ENCODE measurements at places on chromosomes 2 and 18.

DNA sequence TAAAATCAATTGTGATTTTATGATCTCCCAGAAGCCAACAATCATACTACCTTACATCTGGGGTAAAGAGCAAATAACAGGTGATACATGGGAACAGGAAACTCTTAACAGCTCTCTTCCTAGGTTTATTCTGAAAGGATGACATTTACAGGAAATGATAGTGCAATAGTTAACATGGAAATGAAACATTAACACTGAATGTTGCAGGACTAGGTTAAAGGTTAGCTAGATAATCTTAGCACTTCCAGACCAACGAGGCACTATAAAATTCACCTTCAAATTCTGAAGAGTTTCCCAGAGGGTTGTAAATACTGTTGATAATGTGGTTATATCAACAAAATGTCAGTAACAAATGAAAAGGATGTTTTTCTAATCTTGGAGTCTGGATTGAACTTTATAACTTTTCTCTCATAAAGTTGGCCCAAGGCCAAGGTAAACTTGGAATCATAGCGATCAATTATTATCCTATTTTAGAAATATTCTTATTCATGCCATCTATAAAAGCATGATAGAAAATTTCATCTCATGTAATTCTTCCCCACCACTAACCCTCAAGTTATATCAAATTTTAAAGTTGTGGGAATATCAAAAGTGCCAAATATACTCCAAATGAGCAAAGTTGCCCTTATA is 32.9 kb upstream of the GCG start:
- DNase-seq, result no peak

- DNase-seq, result no peak
Observed at GRCh38 chr18:7877609-7878008, 310.5 kb downstream of the PTPRM start.

GRCh38 chr2:239024226-239024625 is 176.3 kb downstream of the TWIST2 start:
- no peak for DNase-seq

DNA sequence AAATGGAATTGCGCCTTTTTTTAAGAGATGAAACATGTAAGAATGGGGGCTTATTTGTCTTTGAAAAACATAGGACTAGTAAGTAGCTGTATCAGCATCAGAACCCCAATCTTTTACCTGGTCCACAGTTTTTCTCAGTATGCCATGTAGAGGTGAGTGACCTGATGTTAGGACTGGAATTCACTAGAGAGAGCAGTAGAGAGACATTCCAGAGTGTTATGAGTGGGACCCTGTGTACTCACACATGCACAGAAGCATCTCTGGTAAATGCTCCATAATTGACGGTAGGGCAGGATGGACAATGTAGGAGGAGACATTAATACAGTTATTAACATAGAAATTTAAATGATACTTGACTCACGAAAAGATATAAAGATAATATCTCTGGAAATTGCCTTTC is 1.4 kb upstream of the GALNT13 start:
- no peak for DNase-seq

- DNase-seq, result peak; percentile 42
Observed at GRCh38 chr2:14756122-14756541, 123.6 kb downstream of the LRATD1 start.

- DNase-seq, result no peak
Observed at GRCh38 chr2:154600927-154601494, 97.5 kb upstream of the KCNJ3 start.

- DNase-seq, result no peak
Observed at GRCh38 chr18:47791461-47791985, 138.9 kb downstream of the SMAD2 start.

DNA sequence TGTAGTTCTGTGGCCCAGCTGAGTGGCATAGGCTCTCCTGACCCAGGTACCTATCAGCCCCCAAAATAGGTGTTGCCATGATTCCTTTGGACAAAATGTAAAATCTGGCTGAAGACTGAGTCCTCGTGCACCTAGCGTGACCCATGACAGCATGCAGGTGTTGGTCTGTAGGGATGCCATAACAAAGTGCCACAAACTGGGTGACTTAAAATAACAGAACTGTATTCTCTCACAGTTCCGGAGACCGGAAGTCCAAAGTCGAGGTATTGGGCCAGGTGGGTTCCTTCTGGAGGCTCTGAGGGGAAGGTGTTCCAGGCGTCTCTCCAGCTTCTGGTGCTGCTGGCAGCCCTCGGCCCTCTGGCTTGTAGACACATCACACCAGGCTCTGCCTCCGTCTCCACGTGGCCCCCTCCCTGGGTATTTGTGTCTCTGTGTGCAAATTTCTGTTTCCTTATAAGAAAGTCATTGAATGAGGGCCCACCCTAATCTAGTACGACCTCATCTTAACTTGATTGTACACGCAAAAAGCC is 34.5 kb downstream of the LRRFIP1 start:
- no peak for DNase-seq

- DNase-seq, result no peak
Observed at GRCh38 chr2:127541809-127542208, 6.3 kb downstream of the MYO7B start.

GRCh38 chr2:204004912-204005311 is 68.3 kb downstream of the ICOS start:
- no peak for DNase-seq

GRCh38 chr2:128779301-128780095 is 460.8 kb upstream of the HS6ST1 start:
- no peak for DNase-seq

GRCh38 chr18:23619388-23619881 is 33.1 kb upstream of the NPC1 start:
- peak; percentile 11 for DNase-seq

- no peak for DNase-seq
Observed at GRCh38 chr2:235909358-235909757, 258.8 kb downstream of the GBX2 start.

DNA sequence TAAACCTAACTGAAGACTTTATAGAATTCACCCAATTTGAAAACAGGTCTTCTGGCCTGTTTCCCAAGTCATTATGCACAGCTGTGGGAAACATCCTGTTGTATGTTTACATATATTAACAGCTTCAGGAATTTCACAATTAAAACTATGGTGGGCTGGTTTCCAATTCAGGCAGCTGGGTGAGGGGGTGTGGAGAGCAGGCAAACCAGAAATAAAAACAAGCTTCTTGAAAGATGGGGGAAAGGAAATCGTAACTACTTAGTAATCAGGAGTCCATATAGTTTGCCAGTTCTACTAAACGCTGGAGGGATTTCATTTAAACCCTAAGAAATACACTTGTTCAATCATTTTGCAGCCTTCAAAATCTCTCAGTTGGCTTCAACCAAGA is 22.8 kb downstream of the ATP8B1 start:
- DNase-seq, result peak; percentile 71

DNA sequence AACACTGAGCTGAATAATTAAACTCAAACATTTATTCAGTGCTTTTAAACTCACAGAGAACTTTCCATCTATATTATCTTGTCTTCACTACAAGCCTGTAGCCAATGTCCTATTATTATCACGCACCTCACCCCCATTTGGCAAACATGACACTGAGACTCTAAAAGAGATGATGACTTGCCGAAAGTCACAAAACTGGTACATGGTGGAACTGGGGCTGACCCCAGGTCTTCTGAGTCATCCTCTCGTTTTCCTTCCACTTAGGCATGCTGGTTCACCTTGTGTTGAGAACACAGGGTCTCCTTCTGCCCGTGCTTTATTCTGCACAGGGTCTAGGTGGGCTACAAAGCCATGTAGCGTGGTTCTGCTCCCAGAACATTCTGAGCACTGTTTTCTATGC is 230.0 kb upstream of the MGAT5 start:
- DNase-seq, result no peak

GRCh38 chr18:8696749-8697211 is 8.6 kb upstream of the MTCL1 start:
- DNase-seq, result peak; percentile 58

DNA sequence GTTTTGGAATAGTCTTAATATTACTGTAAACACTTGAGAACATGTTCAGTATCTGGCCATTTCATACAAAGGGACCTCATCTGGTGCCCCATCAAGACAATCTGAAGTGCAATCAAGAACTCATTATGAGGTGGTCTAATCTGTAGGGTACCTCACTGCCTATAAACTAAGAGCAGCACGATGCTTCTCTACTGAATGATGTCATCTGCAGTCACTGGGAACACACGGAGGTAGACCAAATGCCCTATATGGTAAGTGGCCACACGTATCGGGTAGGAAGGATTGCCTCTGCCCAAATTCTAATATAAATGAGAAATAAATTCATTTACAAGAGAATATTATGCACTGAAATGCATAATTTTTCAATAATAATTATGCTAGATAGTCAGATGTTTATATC is 90.4 kb downstream of the SLC8A1 start:
- DNase-seq, result no peak

- DNase-seq, result no peak
Observed at GRCh38 chr2:142841788-142842187, 35.7 kb upstream of the KYNU start.
